Cerebellar nuclear complex (tissue), 1 donor: ENCODE measurements at places on chromosomes 6 and 20.

- no peak for DNase-seq
Measured at GRCh38 chr6:168645326-168645725, 204.3 kb downstream of the SMOC2 start.

DNA sequence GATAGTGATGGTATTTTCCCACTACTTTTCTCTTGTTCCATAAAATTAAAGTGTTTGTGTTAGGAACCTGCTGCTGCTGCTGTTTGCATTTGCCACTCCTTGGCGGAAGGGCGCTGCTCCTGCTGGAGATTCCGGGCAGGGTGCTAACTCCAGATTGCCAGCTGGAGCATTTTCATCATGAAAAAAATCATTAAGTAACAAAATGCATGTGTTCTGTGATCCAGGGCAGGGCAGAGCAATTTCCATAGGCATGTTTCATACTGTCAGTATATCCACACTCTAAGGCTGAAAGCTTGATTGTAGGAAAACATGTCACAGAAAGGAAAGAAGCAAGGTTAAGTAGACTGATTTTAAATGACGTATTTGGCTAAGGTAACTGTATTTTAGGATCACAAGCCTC is 24.0 kb downstream of the PBOV1 start:
- peak; percentile 31 for DNase-seq

- DNase-seq: no peak
Measured at GRCh38 chr20:60138256-60139220, 180.3 kb downstream of the CDH26 start.

DNA sequence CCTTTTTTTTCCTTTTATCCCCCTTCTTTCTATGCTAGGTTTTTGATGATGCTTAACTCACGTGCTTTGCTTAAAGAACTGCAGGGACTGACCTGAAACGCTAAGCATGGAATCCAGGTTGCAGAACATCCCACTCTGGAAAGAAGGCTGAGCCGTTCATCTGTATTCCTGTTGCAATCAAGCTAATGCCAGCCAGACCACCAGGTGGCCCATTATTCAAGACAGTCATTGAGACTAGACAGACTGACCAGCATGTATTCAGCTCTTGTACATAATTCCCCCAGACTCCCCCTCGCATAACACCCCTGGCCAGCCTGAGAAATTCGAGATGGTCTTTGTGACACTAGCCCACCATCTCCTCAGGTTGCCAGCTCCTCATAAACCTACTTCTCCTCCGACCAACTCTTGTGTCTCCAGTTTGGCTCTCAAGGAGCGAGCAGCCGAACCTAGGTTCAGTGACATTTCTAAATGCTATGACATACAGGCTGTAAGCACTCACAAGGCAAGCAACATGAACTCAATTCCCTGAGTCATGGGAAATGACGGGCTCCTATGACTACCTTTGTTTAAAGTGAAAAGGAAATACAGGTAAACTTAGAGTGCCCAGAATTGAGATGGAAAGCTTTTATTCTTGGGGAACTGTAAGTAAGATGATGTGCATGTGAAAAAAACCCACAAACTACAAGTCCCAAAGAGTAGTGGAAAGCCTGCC is 309.3 kb upstream of the CDYL start:
- no peak for DNase-seq

- DNase-seq: no peak
Measured at GRCh38 chr6:88563277-88563625, 397.1 kb upstream of the CNR1 start.

DNA sequence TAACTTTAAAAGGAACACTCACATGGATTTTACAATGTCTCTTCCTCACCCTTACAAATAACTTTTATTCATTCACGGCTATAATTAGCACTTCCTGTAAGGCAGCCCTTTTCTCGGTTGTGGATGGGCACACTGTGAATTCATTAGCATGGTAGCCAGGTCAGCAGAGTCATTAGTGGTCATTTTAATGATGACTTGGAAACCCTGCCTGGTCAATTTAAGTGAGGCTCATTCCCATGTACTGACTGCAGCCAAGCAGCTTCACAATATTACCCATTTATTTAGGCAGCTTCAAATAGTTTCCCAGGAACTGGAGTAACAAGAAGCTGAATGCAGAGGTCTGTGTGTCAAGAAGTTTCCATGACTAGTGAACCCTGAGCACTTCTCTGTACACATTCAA is 248.8 kb downstream of the KHDC1L start:
- DNase-seq: no peak
